Stimulated activated CD4-positive, alpha-beta T cell treated with anti-CD3 and anti-CD28 coated beads, Interleukin-1b, Interleukin-23, amount 100 ng/mL, for 1 hour (primary cell): ENCODE measurements at places on chromosomes 7 and 10.
A peak's percentile ranks its signal among the peaks of the same experiment; 100 is the strongest.

GRCh38 chr7:65972976-65973375, 9.0 kb downstream of the GUSB start:
- DNase-seq = no peak

- no peak for DNase-seq
These were observed 161.4 kb downstream of the NEURL1 start for GRCh38 chr10:103654925-103655324.

DNA sequence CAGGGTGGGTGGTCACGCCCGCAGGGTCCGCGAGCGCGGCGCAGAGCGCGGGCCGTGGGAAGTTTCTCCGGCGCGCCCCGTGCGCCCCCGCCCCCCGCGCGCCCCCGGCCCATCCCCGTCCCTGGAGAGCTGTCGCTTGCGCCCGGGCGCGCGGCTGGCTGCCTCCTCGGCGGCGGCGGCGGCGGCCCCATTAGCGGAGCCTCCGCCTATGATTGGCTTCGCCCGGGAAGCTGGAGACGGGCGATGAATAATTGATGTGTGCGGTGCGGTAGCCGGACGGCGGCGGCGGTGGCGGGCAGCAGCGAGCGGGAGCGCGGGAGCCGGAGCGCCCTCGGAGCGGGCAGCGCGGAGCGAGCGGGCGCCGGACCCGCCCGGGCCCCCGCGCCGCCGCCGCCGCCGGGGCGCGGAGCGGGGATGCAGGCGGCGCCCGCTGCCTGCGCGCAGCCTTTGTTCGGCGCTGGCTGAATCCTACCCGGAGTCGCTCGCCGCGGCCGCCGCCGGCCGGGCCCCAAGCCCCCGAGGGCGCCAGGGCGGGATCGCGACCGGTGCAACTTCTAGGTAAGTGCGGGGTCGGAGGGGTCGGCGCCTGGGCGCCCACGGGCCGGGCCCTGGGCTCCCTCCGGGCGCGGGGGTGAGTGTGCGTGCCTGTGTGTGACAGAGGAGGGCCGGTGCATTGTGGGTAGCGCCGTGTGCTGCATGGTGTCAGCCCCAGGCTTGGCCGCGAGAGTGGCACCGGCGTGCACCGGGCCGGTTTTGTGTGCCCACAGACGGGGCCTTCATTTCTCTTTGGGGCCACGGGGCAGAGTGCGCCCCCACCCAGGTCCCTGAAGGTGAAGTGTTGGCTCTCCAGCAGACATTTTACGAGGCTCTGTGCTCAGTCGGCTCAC, 103.8 kb upstream of the PPIF start:
- DNase-seq = peak; percentile 32

GRCh38 chr7:37916017-37916672, 472 bp downstream of the SFRP4 start:
- no peak for DNase-seq

DNA sequence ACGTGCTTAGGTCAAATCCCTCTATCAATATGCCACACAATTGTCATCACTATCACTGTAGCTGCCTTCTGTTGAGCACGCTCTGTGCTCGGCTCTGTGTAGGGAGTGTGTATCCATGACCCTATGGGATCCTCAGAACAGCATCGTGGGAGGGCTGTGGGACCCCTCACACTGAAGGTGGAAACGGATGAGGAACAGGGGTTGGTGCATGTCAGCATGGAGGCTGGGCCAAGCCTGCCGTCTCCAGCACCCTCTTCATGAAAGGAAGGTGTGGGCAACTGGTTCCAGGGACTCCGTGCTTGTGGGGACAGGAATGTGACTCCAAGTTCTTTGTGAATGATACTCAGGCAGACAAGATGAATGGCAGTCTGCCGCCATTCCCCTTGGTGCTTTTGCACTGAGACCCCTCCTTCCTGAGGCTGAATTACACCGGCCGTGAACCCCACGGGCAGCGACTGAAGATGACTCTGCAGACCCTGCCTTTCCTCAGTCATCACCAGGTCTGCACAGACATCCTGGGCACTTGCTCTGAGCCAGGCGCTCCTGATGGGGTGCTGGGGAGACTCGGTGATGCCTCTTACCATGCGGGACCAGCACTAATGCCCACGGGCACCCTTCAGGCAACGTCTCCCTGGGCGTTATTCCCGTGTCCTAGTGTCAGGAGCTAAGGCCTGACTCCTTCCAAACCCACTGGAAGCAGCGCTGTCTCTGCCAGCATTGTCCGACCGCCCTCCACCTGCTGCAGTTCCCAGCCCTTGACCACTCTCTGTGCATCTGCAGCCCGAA, 495.2 kb downstream of the TCERG1L start:
- no peak for DNase-seq

DNA sequence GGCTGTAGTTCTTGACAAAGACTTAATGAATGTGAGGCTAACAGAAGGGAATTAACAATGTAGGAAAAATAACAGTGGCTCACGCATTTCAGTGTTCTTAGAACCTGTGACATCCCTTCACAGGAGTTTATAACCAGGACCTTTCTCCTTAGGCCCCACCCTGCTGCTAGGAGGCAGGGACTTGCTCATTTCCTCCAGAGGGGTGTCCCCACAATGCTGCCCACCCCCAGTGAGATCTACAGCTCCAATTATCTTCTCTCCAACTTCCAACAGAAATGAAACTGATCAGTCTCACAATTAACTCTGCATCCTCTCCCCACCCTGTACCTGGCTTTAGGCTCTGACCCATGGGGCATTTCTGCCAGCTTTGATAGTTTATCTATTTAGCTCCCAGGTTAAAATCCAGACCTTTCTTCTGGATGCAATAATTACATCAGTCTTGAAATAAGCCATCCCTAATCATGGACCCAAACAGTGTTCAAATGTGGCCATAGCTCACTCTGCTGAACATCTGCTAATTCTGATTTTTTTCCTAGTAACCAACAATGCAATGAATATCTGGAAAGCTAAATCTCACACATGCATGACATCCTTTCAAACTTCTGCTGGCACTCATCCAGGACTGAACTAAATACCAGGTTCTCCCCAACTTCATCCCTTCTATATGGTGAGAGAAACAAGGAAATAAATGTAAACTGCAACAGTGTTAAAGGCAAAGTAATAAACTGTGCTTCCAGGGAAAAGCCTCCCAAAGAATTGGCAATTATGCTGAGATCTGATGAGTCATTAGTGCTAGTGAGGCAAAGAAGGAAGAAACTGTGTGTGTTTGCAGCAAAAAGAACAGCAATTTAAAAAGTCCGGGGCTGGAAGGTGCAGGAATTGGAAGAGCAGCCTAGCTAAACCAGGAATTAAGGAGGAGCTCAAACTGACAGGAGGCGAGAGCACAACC, 64.6 kb downstream of the HERPUD2 start:
- no peak for DNase-seq

- DNase-seq = no peak
These were observed 11.2 kb downstream of the KCNMA1 start for GRCh38 chr10:77626266-77626935.

DNA sequence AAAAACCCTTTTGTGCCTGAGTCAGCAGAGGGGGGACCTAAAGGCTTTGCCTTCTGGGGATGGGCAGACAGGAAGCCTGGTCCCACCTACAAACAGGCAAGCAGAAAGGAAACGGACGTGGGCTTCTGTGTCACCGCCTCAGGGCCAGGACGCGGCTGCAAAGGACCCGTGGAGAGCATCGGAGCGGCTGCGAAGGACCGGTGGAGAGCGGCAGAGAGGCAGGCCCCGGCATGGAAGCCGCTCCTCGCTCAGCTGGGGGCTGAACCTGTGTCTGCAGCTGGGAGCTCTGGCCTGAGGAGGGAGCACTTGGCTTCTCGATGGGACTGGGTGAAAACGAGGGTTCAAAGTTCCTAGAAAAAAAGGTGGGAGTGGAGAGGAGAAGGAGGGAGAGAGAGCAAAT, 125.4 kb upstream of the PPP2R2D start:
- no peak for DNase-seq

DNA sequence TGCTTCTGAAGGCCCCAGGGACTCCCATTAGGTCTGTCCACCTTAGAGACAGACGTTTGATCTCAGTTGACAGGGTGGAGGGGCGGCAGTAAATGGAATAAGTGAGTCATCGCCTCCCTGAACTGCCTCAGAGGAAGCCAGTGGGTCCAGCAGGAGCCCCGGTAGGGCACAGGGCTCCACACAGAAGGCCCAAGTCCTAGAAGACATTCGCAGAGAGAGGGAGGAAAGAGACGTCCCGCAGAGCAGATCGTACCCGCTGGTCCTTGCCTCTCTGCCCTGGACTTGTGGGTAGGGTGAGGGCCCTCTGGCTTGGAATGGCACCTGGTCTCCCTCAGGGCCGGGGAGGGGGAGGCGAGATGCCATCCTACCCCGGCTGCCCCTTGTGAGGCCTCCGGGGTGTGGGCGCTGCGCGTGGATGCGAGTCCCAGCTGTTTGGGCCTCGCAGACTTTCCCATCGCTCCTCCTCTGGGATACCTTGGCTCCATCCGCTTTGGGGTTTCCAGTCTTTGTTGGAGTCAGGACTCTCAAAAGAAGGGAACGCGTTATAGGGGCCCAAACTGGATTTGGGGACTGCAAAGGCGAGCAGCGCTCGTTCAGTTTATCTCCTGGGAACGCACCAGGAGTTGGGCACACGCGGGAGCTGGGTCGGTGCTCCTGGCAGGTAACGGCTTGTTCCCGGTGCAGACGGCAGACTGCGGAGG, 5.1 kb downstream of the TLX1 start:
- DNase-seq = no peak

DNA sequence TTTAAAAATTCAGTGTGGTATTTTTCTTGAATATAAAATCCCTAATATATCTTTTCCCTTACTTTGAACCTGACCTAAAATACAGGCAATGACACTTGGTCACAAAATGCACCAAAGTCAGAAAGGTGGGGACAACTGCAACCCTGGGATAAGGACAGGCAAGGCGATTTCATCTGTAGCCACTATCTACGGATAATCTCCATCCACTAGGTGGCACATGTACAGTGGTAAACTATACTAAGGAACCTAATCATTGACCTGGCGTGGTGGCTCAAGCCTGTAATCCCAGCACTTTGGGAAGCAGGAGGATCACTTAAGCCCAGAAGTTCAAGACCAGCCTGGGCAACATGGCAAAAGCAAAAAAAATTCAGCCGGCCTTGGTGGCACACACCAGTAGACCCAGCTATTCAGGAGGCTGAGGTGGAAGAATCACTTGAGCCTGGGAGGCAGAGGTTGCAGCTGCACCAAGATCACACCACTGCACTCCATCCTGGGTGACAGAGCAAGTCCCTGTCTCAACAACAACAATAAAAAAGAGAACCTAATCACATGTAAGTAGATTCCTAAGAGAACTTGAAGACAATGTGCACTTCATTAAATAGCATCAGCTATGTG, 98.9 kb downstream of the KMT2C start:
- no peak for DNase-seq

GRCh38 chr7:117841611-117842010, 31.6 kb downstream of the CTTNBP2 start:
- no peak for DNase-seq

- no peak for DNase-seq
These were observed 9.5 kb downstream of the PHKG1 start for GRCh38 chr7:56083150-56083785.

DNA sequence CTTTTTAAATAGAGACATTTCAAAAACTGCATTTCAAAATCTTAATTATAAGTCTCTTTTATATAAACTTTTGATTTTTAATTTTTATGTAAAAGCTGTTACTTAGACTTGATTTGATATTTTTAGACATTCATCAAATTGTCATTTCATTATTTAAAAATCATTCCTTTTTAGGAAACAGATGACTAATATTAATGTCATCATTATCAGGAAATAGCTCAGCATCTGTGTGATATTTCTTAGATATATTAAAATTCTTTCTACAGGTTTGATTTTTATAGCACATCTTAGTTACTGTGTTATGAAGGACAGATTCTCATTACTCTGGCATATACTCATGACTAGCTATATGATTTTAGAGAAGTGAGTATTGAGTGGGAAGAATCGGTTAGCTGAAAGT, 17.2 kb downstream of the RUNDC3B start:
- no peak for DNase-seq

- no peak for DNase-seq
These were observed 3.7 kb upstream of the IFIT1B start for GRCh38 chr10:89373916-89374711.

DNA sequence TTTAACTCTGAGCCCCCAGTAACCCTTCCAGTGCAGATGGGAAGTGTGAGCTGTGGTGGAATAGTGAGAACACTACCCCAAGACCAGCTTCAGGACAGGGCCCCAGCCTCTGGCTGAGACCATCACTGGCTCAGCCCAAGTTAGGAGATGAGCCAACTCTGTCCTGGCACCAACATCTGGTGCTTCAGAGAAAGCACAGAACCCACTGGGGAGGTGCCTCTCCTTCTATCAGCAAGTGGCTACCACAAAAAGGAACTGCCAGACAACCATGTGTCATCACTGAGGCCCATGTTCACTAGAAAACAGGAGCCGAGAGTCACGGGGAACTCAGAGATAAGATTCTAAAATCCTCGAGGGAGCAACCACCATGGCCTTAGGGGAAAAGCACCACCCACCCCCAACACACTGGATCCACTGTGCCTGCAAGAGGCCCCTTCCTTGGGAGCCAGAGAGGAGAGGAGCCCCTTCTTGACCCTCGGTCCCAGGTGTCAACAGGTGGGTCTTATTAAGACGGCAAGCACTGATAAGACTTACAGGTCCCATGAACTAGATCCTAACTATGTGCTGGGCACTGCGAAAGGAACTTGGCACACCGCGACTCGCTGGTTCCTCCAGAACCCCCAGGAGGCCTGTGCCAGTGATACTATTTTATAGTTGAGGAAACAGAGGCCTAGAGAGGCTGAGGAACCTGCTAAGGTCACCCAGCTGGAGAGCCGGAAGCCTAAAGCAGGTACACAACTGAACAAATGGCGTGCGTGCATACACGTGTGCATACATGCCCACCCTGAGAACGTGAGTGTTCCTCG, 102.7 kb downstream of the FAM53B start:
- DNase-seq = no peak
